ENCODE measurements at places on chromosomes 1 and 21.

DNA sequence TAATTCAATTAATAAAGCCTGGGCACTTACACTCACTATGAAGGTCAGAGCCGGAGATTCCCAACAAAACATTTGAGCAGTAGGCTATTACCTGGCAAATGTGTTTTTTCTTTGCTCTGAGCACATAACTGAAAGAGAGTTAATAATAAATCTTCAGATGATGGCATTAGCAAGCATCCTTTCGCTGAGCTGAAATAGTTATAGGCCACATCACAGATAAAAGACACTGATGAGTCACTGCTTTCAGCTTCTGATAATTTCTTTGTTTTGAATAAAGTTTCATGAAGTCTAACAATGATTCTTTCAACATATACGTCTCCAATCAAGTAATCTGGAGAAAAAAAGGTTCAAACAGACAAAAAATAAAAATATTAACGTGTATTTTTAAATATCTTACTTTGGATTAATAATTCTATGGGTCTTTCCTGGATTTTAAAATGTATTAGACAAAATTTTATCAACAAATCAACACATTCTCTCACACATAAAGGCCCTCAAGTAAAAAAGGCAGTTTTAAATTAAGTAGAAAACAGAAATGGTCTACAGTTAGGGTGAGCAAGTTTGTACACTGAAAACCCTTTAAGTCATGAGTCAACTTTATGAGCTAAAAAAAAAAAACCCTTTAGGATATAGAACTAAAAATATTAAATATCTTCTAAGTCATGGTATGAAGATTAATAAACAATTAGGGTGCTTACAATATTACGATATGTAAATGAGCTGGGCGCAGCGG, 33.1 kb downstream of the LTN1 start:
- DNase-seq: no peak

DNA sequence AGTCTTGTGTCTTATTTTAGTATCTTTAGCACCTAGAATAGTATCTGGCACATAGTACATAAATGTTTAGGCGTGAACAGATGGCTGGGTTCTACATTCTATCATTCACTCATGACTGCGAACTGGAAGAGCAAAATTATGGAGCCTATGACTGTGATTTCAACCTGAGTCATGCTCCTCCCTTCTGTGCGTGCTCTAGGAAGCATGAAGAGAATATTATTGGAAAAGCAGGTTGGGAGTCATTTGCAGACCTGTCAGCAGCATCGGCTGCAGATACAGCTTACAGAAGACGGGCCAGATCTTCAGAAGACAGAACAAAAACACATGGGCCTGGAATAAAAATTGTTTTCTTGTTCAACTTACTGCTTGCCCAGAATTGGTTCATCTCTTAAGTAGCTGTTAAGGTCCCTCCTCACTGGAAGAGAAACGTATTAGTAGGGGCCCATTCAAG, 344.0 kb upstream of the USP24 start:
- DNase-seq: no peak

DNA sequence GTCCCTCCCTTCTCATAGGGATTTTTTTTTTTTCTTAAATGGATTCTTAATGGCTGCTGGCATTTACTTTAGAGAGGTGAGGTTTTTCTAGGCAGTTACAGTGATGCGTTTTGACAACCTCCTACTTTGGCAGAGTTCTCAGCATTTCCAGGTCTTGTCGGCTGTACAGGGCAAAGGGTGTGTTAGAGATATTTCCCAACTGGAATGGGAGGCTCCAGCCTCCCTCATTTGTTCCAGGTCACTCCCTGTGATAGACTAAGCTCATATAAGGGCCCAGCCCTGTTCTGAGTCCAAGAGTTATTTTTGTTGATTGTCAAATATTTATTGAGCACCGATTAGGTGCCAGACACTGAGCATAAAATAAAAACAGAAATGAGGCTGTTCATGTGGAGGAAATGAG, 7.6 kb upstream of the XKR8 start:
- no peak for DNase-seq

GRCh38 chr1:236492378-236492777, 31.4 kb upstream of the LGALS8 start:
- no peak for DNase-seq

DNA sequence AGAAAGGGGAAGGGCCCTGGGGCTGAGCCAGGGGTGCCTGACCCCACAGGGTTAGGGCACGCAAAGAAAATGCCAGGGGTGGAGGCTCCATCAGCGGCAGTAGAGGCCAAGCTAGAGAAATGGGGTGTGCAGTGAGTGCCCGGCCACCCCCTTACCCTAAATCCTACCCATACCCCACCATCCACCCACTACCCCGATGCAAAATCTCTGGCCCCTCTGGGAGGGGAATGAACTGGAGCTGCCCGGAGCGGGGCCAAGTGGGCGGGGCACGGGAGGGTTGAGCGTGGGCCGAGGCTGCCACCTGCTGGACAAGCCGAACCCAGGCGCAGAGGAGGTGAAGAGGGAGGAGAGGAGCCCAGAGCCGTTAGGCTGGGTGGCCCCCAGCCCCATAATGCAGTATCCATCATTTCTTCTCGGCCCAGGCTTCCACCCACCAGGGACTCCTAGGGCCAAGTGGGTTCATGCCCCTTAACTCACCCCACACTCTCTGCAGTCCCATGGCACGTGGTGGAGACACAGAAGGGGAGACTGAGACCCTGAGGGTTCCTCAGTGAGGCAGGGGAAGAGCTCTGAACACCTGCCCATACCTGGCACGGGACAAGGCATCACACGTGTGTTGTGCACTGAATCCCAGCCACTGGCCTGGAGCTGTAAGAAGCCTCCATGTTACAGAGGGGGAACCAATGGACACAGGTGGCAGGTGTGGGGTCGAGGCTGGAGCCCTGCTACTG, 1.4 kb upstream of the C1QC start:
- peak; percentile 39 for DNase-seq

DNA sequence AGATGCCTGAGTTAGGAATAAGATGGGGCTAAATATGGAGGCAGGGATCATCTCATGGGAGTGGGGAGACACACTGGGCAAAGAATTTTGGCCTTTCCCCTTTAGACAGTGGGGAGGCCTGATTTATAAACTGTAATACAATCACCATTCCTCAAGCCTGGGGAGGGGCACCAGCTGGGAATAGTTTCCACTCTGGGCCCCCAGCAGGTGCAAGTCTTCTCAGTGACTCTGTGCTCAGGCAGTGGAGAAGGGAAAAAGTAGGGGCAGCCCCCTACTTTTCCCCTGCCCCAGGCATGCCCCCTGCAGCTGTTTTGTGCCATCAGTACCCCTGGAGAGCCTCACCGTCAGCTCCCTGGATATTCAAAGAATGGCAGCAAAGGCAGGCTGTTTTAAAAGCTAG, 19.1 kb downstream of the COA7 start:
- no peak for DNase-seq

- DNase-seq: no peak
Measured at GRCh38 chr21:15793550-15794235, 63.9 kb downstream of the USP25 start.

GRCh38 chr1:12465126-12465525, 152.9 kb downstream of the DHRS3 start:
- DNase-seq: no peak

- DNase-seq: no peak
Measured at GRCh38 chr1:50497007-50497406, 73.8 kb upstream of the DMRTA2 start.

- no peak for DNase-seq
Measured at GRCh38 chr1:13662493-13662892, 37.5 kb upstream of the PRDM2 start.

GRCh38 chr1:5764464-5764863, 227.8 kb downstream of the NPHP4 start:
- no peak for DNase-seq

- no peak for DNase-seq
Measured at GRCh38 chr21:39118061-39118460, 65.2 kb downstream of the PSMG1 start.

DNA sequence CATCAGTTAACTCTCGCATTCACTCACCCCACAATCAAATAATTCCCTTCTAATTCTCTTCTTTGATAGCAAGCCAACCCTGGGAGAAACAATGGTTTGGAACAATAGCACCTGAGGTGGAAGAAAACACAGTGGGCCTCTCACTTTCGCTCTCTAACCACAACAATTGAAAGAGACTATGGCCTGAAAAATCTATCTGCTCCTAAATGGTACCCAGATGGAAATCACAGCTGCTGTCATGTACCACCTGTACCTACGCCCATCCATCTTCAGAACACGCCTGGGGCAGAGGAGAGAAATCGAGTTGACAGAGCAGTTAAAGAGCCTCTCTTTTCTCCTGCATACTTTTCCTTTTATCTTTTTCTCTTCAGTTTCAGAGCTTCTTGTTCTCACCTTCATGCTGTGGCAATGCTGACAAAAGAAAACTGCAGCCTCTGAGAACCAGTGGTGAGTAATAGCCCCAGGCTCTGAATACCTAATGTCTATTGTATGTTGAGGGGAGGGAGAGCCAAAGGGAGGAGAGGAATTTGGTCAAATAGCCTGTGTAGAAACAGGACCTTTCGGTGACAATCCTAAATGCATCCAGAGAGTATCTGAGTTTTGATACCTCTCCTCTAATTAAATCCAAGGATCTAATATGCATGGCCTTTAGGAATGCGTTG, 57.7 kb downstream of the ZC3H11B start:
- no peak for DNase-seq

- DNase-seq: no peak
Measured at GRCh38 chr1:20733360-20733975, 965 bp upstream of the SH2D5 start.

DNA sequence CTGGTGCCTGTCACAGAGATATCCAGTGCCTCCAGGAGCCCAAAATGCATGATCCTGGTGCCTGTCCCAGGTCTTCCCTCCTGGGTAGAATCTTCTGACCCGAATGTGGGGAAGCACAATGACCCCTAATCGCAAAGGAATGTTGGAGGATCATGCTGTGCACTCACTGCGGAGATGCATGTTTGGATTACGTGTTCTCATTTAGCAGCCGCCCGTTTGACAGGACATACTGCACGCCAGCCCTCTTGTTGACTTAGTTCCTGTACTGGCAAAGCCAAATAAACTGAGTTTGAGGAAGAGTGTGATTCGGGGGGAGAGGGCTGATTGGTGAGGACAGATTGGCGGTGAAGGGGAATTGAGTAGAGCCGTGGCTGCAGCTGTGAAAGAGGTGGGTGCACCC, 85.9 kb upstream of the SIM2 start:
- DNase-seq: no peak

GRCh38 chr1:84918726-84919336, 25.8 kb upstream of the LPAR3 start:
- DNase-seq: no peak

GRCh38 chr1:6635910-6636760, 11.5 kb downstream of the THAP3 start:
- no peak for DNase-seq

DNA sequence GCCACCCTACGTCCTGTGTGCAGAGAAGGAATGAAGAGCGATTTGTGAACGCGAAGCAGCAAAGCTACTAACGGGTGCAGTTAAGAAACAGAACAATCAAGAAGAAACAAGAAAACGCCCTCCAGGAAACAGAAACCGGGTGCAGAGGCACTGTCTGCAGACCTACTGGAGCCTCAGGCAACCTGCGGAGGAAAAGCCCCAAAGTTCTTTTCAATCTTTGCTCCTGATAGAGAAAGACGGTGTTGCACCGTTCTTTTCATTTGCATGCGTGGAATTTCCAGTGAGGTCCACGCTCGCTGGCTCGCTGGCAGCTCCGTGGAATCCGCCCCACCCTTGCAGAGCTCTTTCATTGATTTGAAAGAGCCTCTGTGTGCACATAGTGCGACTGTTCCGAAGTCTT, 37.0 kb upstream of the PDE9A start:
- DNase-seq: peak; percentile 21

DNA sequence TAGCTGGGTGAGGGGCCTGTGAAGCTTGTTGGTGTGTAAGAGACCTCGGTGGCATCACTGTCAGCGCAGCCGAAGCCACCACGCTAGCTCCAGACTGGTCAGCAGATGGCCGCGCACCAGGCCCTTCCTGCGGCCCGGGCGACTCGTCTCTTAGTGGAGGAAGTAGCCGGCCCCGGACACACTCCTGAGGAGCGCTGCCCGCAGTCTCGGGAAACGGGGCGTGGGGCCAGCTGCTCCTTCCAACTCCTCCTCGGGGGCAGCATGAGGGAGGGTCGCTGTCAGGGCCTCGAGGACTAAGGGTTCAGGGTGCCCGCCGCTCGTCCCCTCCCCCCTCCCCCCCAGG, 20.4 kb downstream of the H3-3A start:
- no peak for DNase-seq

DNA sequence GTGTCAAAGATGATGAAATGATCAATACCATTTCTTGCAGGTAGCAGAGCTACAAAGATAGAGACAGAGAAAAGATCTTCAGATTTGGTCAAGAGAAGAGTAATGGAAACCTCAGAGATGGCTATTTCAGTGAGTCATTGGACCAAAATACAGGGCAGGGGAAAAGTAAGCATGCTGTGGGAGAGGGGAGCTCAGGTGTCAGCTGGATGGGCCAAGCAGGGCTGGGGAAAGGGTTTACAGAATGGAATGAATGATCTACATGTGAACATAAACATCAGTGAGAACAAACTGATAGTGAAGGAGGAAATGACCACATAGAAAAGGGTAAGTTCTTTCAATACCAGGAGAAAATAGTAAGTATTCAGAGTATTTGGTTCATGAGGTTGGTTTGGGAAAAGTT, 61.4 kb upstream of the CNN3 start:
- DNase-seq: no peak

DNA sequence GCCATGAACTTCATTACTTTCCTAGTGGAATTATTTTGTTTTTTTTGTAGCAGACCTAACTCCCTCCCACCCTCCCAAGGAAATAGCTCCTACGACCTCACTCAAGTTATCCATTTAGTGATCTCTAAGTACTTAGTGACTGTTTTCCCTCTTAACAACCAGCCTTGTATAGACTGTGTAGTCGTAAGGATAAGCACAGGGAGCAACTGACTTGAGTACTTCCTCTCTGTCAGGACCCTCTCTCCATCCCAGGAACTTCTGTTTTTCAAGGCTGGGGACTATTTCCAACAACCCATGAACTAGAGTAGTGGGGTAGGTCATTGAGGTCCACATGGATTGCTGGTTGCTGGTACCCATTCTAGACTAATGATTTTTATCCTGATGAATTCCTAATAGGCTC, 1.9 kb downstream of the AGO1 start:
- DNase-seq: no peak

GRCh38 chr1:186849826-186850225, 21.1 kb downstream of the PLA2G4A start:
- no peak for DNase-seq
